Midbrain (tissue), 1 donor: ENCODE measurements at places on chromosomes 3 and 15.

- no peak for DNase-seq
Measured at GRCh38 chr3:64063207-64063982, 40.1 kb upstream of the PSMD6 start.

DNA sequence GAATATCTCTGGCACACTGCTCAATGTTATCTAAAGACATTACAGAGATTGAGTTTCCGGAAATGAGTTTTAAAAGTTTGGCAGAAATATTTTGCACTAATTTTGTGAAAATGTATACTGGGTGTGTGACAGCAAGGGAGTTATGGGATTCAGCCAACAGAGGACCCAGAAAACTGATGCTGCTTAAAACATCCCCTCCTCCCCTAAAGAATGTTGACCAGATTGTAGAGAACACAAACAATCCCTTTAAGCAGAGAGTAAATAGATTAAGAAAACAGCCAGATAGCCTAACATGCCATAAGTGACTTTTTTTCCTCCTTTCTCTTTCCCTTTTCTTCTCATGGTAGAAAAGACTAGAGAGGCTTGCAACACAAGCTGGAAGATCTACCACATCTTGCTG is 928.0 kb upstream of the ALCAM start:
- DNase-seq: no peak

DNA sequence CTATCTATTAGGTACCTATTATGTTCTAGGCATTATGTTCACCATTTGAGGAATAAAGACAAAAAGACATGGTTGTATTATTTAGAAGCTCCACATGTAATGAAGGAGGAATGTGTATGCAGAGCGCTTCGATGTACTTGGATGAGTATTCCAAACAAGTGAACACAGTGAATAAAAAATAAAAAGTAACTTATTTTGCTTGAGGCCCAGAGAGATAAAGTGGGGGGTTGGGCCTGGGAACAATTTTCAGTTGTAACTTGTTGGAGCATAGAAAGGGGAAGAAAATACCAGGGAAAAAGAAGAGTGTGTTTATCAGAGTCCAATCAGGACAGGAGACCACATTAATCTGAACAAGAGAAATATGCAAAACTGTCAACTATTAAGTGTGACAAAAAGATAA is 445.7 kb upstream of the BCHE start:
- DNase-seq: no peak

GRCh38 chr3:172786036-172786435 is 35.5 kb downstream of the ECT2 start:
- no peak for DNase-seq

DNA sequence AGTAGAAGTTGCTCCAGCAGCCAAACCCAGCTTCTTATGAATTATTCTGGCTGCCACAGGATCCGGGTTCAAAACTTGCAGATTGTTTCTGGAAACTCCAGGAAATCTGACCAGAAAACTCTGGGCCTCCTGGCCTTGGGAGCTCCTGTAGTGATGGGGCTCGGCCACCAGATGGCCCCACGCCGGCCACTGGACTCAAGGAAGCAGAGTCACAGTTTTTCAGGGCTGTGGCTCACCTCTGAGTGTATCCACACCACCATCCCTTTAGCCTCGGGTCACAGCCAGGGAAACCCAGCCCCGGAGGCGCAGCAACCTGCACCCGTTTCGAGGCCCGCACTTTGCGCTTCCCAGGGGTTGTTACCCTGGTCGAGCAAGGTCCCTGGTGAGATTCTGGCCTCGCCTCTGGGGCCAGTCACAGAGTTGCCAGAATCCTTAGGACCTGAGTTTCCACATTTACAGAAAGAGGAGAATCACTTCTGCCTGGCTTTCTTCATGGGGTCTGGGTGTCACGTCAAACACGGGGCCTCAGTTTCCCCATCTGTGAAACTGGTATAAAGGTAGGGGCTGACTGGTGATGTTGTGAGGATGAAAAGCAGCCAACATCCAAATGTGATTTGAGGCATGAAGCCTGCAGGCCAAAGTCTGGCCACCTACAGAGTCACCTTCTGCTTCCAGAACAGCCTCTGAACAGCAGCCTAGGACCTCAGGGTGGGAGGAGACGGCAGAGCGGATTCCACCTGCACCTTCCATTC is 53.5 kb upstream of the LCTL start:
- peak; percentile 28 for DNase-seq

DNA sequence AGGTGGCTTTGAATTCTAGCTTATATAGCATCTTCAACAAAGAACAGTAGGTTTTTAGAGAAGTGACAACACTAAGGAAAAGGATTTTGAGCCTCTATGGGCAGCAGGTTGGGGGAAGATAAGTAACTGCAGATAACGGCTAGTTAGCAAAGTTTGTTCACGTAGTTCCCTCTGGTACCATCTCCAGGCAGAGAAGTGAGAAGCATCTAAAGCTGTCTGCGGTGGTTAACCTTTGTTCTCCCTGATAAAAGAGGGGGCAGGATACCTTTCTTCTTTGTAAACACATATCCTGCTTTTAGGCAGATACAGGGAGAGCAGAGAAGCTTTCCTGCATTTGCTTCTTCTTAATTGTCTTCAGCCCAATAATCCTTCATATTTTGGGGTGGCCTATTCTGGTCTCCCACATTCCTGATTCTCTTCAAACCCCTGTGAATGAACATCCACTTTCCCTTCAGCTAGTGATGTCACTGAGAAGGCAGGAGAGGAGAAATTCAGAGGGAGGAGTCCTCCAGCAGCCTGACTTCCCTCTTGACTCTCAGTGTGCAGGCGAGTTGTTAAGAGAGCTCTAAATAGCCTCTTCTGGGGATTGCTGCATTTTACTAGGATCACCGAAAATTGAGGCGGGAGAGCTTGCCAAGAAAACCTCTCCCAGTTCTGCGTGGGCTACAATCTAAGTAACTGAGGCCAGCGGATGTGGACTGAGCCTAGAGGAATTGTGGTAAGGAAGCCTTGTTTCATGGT is 393.7 kb upstream of the C2CD4B start:
- no peak for DNase-seq

- DNase-seq: no peak
Measured at GRCh38 chr3:171445620-171446204, 14.5 kb downstream of the TNIK start.

DNA sequence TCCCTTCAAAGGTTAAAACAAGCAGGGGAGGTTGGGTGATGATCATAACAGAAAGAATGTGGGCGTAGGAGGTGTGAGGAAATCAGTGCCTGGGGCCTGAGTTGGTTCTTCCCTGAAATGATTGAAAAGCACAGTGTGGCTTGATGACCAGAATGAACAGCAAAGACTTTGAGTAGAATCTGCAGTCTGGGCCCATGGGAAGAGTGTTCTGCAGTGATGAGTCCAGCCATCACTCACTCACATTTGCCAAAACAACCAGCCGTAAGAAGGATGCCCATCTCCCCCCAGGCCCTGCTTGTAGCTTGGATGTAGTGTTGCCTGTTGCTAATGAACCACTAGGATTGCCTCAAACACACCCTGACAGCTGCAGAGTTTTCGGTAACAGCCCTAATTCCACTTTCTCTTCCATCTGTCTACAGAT is 67.9 kb downstream of the VGLL3 start:
- no peak for DNase-seq

- no peak for DNase-seq
Measured at GRCh38 chr3:106809623-106810299, 567.5 kb upstream of the CCDC54 start.

- DNase-seq: peak; percentile 89
Measured at GRCh38 chr15:44102675-44103254, 92.3 kb downstream of the FRMD5 start.

- no peak for DNase-seq
Measured at GRCh38 chr15:53401503-53401902, 358.0 kb downstream of the WDR72 start.

- DNase-seq: no peak
Measured at GRCh38 chr3:64170270-64170669, 55.0 kb downstream of the PRICKLE2 start.
